Calu3 (cell line): ENCODE measurements at places on chromosomes 11 and 22. TPM values are rescaled to one million over a fixed set of nuclear protein-coding genes. Genes with fewer than 3 reads are reported as not detected.

- DNase-seq, result no peak
- no peaks in the 10 kb centered on the region for H3K36me3 ChIP-seq
- H3K4me1 ChIP-seq, result no peaks in the 10 kb centered on the region
Observed at GRCh38 chr22:47367107-47367690, 604.7 kb downstream of the TBC1D22A start.

DNA sequence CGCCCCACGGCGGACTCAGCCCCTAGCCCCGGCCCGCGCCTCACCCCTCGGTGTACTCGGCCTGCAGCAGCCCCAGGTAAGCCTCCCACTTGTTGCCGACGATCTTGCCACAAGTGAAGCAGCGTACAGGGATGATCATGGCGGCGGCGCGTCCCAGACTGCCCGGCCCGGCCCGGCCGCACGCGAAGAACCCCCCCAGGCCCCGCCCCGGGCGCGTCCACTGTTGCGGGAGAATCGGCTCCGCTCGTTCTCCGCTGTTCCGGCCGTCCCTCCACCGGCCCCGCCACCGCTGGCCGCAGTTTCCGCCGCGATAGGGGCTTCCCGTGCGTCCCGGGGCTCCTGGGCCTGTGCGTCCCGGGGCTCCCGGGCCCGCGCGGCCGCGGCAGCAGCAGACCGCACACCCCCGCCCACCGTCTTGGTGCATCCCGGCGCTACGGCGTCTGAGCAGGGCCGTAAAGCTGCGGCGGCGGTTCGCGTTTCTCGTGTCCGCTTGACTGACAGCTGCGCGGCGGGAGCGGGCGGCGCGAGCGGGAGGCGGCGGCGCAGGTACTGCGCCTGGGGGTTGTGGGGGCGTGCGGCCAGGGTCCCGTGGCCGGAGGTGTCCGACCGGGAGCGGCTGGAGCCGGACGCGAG is at the start of the genes POLR2L and TSPAN4:
Gene POLR2L (minus strand): TSS at position 160 of the 633 bp plus-strand sequence. CDS start 21 bp downstream, at position 139.
Gene TSPAN4 (plus strand): TSS at position 483 of the 633 bp plus-strand sequence. CDS start 7,453 bp downstream, outside the sequence.
- H3K36me3 ChIP-seq, result peaks cover 69% of the 10 kb centered on the region
- H3K4me1 ChIP-seq, result peaks cover 23% of the 10 kb centered on the region
- DNase-seq, result peak; percentile 91
- peak within 1 kb of the TSS; percentile 77 for H3K4me3 ChIP-seq
- no peaks in the 10 kb centered on the region for H3K27me3 ChIP-seq
- H3K27ac ChIP-seq, result peak within 1 kb of the TSS; percentile 68

- DNase-seq, result no peak
- no peaks in the 10 kb centered on the region for H3K27me3 ChIP-seq
- H3K36me3 ChIP-seq, result peaks cover 10% of the 10 kb centered on the region
- H3K4me1 ChIP-seq, result peaks cover 13% of the 10 kb centered on the region
Observed at GRCh38 chr11:108536783-108537182, 38.6 kb upstream of the POGLUT3 start.

GRCh38 chr22:37267135-37267587 is 15.1 kb upstream of the CYTH4 start:
- H3K4me1 ChIP-seq, result peaks cover 17% of the 10 kb centered on the region
- H3K27me3 ChIP-seq, result peaks cover 37% of the 10 kb centered on the region
- peak overlapping the region; percentile 70 for H3K4me3 ChIP-seq
- peak overlapping the region; percentile 81 for H3K27ac ChIP-seq
- peak; percentile 80 for DNase-seq
- H3K36me3 ChIP-seq, result peaks cover 9% of the 10 kb centered on the region

DNA sequence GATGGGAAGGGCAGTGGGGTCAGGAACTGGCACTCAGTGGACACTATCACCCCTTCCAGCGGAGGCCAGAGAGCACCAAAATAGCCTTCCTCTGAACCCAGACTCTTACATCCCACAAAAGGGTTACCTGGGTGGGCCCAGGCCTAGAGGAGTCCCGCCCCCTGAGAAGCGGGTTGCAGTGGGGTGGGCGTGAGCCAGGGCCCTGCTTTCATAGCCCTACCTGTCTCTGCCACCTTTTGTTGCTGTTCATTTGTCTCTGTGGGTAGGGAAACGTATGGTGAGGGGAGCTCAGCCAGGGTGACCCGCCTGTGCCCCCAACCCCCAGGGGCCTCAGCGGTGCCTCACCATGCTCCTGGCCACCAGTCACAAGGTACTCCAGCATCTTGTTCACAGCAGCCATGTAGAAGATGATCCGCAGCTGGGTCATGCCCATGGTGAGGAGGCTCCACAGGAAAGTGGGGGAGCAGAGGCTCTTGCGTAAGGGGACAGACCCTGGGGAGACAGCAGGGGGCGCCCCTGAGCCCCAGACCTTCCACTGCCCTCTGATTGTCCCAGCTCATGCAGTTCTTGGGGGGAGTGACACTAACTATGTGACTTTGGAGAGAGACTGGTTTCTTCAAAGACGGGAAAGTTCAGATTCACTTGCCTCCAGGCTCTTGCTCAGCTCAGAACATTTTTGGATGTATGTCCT is 24.0 kb downstream of the SLC43A1 start:
- no peak overlapping the region for H3K4me3 ChIP-seq
- DNase-seq, result peak; percentile 54
- no peak overlapping the region for H3K27ac ChIP-seq
- no peaks in the 10 kb centered on the region for H3K27me3 ChIP-seq
- peaks cover 15% of the 10 kb centered on the region for H3K4me1 ChIP-seq

GRCh38 chr22:31646186-31647019 is 15.6 kb downstream of the PISD start:
- H3K4me3 ChIP-seq, result peak overlapping the region; percentile 12
- H3K27me3 ChIP-seq, result no peaks in the 10 kb centered on the region
- peaks cover 52% of the 10 kb centered on the region for H3K36me3 ChIP-seq
- H3K4me1 ChIP-seq, result peaks cover 23% of the 10 kb centered on the region

- H3K36me3 ChIP-seq, result no peaks in the 10 kb centered on the region
- no peaks in the 10 kb centered on the region for H3K4me1 ChIP-seq
- no peak for DNase-seq
- H3K27me3 ChIP-seq, result no peaks in the 10 kb centered on the region
- H3K4me3 ChIP-seq, result no peak overlapping the region
Observed at GRCh38 chr11:93389737-93390136, 59.2 kb downstream of the DEUP1 start.

GRCh38 chr22:50138041-50138440 is 32.5 kb upstream of the PANX2 start:
- no peak for DNase-seq
- no peak overlapping the region for H3K27ac ChIP-seq
- peaks cover 38% of the 10 kb centered on the region for H3K27me3 ChIP-seq

The KCNC1 gene
- 0.10 and 0.26 TPM in 2 replicates for total RNA-seq

GRCh38 chr22:30290342-30291057 is 1.2 kb upstream of the CASTOR1 start:
- H3K4me3 ChIP-seq, result peak overlapping the region; percentile 77
- H3K27ac ChIP-seq, result peak overlapping the region; percentile 68
- H3K4me1 ChIP-seq, result peaks cover 10% of the 10 kb centered on the region
- H3K36me3 ChIP-seq, result peaks cover 58% of the 10 kb centered on the region
